Neural cell (in vitro differentiated cells): ENCODE measurements at places on chromosomes 2 and 18. TPM values are rescaled to one million over a fixed set of nuclear protein-coding genes. Genes with fewer than 3 reads are reported as not detected.

KCNE4 gene
- polyA plus RNA-seq = 0.32 TPM in 1 of 2 replicates, not detected in the other

ZNF396 gene
- polyA plus RNA-seq = 0.92 and 2.6 TPM in 2 replicates

AOX1 gene
- not detected in 2 replicates for polyA plus RNA-seq

LYG2 gene
- not detected in 2 replicates for polyA plus RNA-seq

LIMS4 gene
- polyA plus RNA-seq = 0.46 TPM in 1 of 2 replicates, not detected in the other

ALPI gene
- not detected in 2 replicates for polyA plus RNA-seq

GALNT1 gene
- polyA plus RNA-seq = 82.3 and 103 TPM in 2 replicates
